ENCODE measurements at places on chromosomes 2 and 18. TPM values are rescaled to one million over a fixed set of nuclear protein-coding genes. Genes with fewer than 3 reads are reported as not detected.

DNA sequence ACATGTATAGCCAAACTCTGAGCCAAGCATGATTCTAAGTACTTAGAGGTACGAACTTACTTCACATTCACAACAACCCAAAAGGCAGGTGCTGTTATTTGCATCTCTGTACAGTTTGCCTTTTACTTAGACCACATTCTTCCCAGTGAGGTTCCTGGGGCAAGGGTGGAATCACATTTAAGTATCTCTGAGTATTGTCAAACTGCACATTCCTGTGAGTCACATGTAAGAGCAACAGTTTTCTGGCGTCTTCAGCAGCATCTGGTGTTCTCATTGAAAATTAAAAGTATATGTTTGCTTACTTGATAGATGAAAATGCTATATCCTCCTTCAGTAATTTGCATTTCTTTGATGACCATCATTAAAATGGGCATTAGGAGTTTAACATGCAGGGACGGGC, 119.1 kb downstream of the UXS1 start:
- DNase-seq, result no peak

DNA sequence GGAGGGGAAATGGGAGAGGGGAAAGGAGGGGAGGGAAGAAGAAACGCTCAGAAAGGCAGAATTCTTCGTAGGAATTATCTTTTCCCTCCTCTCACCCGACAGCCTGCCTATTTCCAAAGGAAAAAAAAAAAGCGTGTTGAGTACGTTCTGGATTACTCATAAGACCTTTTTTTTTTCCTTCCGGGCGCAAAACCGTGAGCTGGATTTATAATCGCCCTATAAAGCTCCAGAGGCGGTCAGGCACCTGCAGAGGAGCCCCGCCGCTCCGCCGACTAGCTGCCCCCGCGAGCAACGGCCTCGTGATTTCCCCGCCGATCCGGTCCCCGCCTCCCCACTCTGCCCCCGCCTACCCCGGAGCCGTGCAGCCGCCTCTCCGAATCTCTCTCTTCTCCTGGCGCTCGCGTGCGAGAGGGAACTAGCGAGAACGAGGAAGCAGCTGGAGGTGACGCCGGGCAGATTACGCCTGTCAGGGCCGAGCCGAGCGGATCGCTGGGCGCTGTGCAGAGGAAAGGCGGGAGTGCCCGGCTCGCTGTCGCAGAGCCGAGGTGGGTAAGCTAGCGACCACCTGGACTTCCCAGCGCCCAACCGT, at the start of gene GAD1:
GAD1 (plus strand) TSS at position 384 of the 589 bp plus-strand sequence. CDS start 1,705 bp downstream, outside the sequence.
- peak; percentile 90 for DNase-seq

DNA sequence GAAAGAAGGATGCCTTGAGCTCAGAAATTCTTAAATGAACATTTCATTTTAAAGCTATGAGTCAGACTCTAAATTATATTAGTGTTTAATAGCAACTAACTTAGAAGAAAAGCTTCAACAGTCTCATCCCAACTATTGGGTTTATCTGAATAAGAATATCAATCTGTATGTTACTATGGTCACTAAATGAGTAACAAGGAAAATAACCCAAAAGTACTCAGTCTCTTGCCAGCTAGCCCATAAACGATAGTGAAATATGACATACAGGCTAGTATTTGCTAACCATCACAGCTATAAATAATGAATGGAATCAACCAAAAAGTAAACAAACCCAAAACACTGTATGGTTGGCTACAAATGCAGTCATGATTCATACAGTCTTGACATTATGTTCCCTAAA, 174.9 kb downstream of the RAB3GAP1 start:
- DNase-seq, result no peak

- DNase-seq, result no peak
Measured at GRCh38 chr2:128202791-128203190, 111.8 kb downstream of the UGGT1 start.

GRCh38 chr2:189217051-189217450, 37.5 kb upstream of the COL5A2 start:
- no peak for DNase-seq

GRCh38 chr2:77834360-77835002, 312.3 kb upstream of the LRRTM4 start:
- DNase-seq, result no peak

GRCh38 chr2:104818264-104818663, 35.7 kb upstream of the POU3F3 start:
- no peak for DNase-seq

DNA sequence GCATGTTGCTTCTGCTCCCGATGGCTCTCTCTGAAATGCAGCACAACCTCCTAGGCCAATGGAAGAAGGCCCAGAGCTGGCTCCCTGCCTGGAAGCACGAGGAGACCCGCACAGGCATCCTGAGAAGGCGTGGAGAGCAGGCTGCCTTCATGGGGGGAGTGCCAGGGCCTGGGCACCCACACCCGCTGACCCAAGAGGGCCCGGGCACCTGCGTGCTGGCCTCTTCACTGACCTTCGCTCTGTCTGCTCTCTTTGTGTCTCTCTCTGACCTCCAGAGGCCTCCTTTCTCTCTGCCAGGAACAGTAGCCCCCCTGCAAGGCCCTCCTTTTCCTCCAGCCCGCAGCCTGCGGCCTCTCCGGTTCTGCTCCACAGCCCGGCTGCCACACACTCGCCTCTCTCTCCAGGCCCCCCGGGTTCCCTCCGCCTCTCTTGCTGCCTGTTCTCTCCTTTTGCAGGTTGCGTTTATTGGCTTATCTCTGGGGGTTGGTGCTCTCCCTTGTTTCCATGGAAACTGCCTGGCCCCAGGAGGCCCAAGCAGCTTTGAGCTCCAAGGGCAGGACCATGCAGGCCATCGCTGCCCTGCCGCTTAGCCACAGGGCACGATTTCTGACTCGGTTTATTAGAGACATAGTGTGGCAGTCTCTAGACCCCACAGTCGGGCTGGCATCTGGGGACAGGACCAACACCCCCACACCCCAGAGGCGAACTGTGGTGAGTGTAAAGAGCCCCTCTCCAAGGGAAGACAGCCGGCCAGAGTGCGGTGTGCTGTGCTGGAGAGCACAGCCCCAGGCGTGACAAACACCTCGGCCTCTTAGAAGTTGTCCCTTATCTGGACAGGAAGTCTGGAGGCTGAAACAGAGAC, 1.7 kb downstream of the MZT2B start:
- DNase-seq, result no peak

GRCh38 chr2:185921048-185921756, 182.6 kb downstream of the FSIP2 start:
- no peak for DNase-seq

DNA sequence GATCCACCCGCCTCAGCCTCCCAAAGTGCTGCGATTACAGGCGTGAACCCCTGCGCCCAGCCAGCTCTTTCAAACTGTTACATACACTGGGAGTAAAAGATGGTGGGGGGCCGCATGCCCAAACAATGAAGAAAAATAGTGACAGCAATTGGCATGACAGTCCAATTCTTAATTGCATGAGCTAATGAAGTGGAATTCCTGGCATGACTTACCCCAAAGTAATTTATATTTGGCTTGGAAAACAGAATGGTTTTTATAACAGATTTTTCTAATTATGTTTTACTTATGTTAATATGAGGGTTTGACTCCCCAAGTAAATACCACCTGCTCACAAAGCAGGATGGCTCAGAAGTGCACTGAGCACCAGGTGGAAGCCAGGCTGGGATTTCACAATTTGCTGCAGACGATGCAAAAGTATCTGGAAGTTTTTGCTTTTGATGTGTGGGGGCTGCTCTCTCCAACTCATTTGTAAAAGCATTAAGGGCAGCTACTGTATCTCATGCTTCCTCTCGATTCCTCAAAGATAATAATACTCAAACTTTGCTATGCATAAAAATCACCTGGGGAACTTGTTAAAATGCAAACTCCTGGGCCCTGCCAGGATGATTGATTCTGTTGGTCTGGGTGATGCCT, 24.0 kb upstream of the ATG16L1 start:
- DNase-seq, result no peak

- peak; percentile 68 for DNase-seq
Measured at GRCh38 chr2:197168705-197169104, 141.9 kb downstream of the ANKRD44 start.

GRCh38 chr2:15941871-15942710, 1.7 kb downstream of the MYCN start:
- DNase-seq, result no peak

- no peak for DNase-seq
Measured at GRCh38 chr2:2015646-2016045, 271.3 kb upstream of the PXDN start.

GRCh38 chr2:36918307-36918706, 48.0 kb downstream of the STRN start:
- DNase-seq, result no peak

DNA sequence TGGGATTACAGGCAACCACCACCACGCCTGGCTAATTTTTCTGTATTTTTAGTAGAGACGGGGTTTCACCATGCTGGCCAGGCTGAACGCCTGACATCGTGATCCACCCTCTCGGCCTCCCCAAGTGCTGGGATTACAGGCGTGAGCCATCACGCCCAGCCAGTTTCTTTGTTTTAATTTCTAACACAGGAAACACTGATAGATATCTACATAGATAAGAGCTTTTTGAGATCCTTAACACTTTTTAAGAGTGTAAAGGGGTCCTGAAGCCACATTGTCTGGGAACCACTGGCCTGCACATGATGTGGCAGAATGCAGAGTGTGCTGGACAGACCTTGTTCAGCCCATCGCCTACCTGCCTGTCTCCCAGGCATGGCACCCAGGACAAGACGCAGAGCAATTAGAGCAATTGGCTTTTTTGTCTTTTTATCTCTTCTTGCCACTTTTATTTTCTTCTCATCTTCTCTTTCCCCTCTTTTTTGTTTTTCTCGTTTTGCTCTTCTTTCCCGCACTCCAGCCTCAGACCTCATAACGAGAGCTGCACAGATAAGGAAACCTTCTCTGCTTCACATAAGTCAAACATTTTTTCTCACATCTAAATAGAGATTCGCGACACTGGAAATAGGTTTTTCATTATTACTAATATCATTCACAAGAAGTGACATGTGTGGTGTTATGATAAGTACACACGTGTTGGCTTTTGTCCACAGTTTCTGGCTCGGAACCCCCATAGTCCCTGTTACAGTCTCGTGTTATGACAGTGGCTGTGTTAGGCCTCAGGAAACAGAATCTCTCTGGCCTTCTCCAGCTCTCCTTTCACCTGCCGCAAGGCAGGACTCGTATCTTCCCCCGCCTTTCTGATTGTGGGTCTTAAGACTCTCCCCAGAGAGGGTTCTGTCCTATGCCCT, 25.2 kb upstream of the GPR55 start:
- peak; percentile 70 for DNase-seq

GRCh38 chr2:145723872-145724271, 1204.0 kb upstream of the ZEB2 start:
- DNase-seq, result no peak

GRCh38 chr2:47008381-47009252, 93.0 kb upstream of the MCFD2 start:
- no peak for DNase-seq

DNA sequence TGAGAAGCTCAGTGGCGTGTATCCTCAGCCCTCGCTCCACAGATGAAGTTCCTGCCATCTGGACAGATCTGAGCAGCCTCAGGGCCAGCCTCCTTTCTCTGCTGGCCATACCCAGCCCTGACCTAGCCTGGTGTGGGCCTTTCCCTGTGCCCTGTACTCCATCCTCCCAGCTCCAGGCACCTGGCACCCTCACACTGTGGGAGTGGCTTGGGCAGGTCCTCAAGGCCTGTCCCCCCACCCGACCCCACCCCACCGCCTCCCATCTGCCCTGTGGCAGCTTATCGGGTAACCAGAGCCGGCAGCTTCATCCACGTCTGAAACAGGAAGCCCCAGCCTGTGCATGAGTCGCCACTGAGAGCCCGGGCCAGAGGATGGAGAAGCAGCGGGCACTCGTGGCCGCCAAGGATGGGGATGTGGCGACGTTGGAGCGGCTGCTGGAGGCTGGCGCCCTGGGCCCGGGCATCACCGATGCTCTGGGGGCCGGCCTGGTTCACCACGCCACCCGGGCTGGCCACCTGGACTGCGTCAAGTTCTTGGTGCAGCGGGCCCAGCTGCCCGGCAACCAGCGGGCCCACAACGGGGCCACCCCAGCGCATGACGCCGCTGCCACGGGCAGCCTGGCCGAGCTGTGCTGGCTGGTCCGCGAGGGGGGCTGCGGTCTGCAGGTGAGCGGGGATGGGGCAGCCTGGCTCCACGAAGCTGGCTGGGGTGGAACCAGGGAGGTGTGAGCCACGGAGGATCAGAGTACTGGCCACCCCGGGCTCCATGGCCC, at the start of gene ESPNL:
ESPNL (plus strand) TSS at position 292 of the 772 bp plus-strand sequence; CDS start at position 372, 80 bp downstream.
- peak; percentile 67 for DNase-seq

- DNase-seq, result peak; percentile 58
Measured at GRCh38 chr18:48662011-48662661, 123.3 kb downstream of the CTIF start.

DNA sequence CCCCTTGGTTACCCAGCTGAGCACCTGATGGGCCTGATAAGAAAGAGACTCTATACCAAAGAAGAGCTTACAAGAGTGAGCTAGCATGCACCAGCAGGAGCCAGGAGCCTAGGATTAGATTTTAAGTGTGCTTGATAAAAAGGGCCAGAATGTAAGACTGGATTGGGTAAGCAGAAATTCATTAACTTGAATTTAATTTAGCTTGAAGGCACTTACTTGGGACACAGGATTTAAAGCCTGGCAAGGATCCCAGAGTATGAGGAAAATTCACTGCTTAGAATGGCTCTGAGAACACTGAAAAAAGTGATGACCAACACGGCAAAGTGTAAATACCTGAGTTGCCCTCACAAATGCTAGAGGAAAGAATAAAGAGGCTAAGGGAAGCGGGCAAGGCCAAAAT, 91.3 kb upstream of the RBBP8 start:
- DNase-seq, result no peak

GRCh38 chr2:17643031-17643615, 102.6 kb downstream of the VSNL1 start:
- DNase-seq, result no peak

DNA sequence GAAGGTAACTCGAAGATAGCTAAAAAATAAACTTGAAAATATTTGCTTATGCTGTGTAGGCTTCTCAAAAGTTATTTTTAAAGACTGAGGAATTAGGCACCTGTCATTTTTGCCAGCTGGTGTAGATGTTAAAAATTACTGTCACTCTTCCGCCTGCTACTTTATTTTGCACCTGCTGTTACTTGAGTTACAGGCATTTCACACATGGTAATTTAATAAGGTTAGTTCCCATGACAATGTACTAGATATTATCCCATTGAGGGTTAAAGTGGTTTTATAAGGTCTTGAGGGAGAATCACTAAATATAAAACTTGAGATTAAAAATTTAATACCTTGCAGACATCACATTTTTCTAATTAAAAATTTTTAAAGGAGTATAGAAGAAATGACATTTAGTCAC, 26.6 kb downstream of the MYL1 start:
- DNase-seq, result no peak

- no peak for DNase-seq
Measured at GRCh38 chr18:74534150-74534969, at the start of gene CNDP1. TSS of gene CNDP1 (plus strand) at chr18:74534500. CDS start at chr18:74534668, 168 bp downstream.

- DNase-seq, result no peak
Measured at GRCh38 chr2:142306131-142306530, 175.3 kb upstream of the LRP1B start.

Gene FSIP2
- 2.3 TPM for total RNA-seq

Gene RBKS
- total RNA-seq, result 1.8 TPM

Gene ALPI
- total RNA-seq, result not detected

Gene SDC1
- 549 TPM for total RNA-seq

Gene PDCD1
- not detected for total RNA-seq

Gene C2orf80
- total RNA-seq, result not detected

Gene RAPGEF4
- 25.3 TPM for total RNA-seq

Gene VSNL1
- 12.3 TPM for total RNA-seq

Gene NMS
- total RNA-seq, result not detected

Gene RAX
- 0.18 TPM for total RNA-seq

Data from suprapubic skin (tissue), 4 donors.